ENCODE measurements at places on chromosomes 7 and 10. TPM values are rescaled to one million over a fixed set of nuclear protein-coding genes. Genes with fewer than 3 reads are reported as not detected.

The DENND2A gene
- 0.41 TPM for total RNA-seq

The TMED4 gene
- 52.8 TPM for total RNA-seq

The PHKG1 gene
- 0.52 TPM for total RNA-seq

The GATA3 gene
- total RNA-seq: 3.8 TPM

The ERCC6 gene
- total RNA-seq: 6.9 TPM

The FAM13C gene
- not detected for total RNA-seq

The COL13A1 gene
- 0.40 TPM for total RNA-seq

The TCERG1L gene
- not detected for total RNA-seq

The OR2A1 gene
- total RNA-seq: not detected

The FAM180A gene
- total RNA-seq: not detected

The NCF1 gene
- not detected for total RNA-seq

The SPDYE11 gene
- total RNA-seq: not detected

The CXCL12 gene
- not detected for total RNA-seq

The RBP3 gene
- total RNA-seq: not detected

The NRCAM gene
- 98.8 TPM for total RNA-seq

The VIPR2 gene
- total RNA-seq: not detected

The GIMAP4 gene
- not detected for total RNA-seq

The PSD gene
- 0.60 TPM for total RNA-seq

The ACTA2 gene
- 24.1 TPM for total RNA-seq

The OR6B1 gene
- total RNA-seq: not detected

The MYL10 gene
- total RNA-seq: not detected

The VSTM4 gene
- total RNA-seq: 0.39 TPM

The OR2A5 gene
- total RNA-seq: not detected

The GPR85 gene
- total RNA-seq: not detected

The CDHR3 gene
- total RNA-seq: 5.4 TPM

The SLC26A4 gene
- total RNA-seq: not detected

The AHR gene
- 7.4 TPM for total RNA-seq

The FAM24B gene
- 16.5 TPM for total RNA-seq

The CFAP46 gene
- total RNA-seq: 1.5 TPM

The SRGN gene
- total RNA-seq: 68.1 TPM

The GPR37 gene
- 0.45 TPM for total RNA-seq

The MBLAC1 gene
- total RNA-seq: 3.0 TPM

The TMEM176B gene
- not detected for total RNA-seq

The STEAP1 gene
- 13.6 TPM for total RNA-seq

The ATG9B gene
- 0.55 TPM for total RNA-seq

The TUBB8 gene
- total RNA-seq: not detected

The HK1 gene
- total RNA-seq: 37.5 TPM

The CH25H gene
- 0.15 TPM for total RNA-seq

The POLD2 gene
- total RNA-seq: 164 TPM

The CALHM3 gene
- 0.31 TPM for total RNA-seq

The FRMD4A gene
- 11.1 TPM for total RNA-seq

The NUTM2E gene
- total RNA-seq: 0.40 TPM

The DOCK4 gene
- total RNA-seq: 4.0 TPM

The PTPRE gene
- total RNA-seq: 4.0 TPM
